ENCODE measurements at places on chromosomes 5 and 9. TPM values are rescaled to one million over a fixed set of nuclear protein-coding genes. Genes with fewer than 3 reads are reported as not detected.

Gene IER5L
- 1.2 TPM for total RNA-seq

Gene PCSK1
- not detected for total RNA-seq

Gene ALDOB
- not detected for total RNA-seq

Gene MSX2
- not detected for total RNA-seq

Gene ZNG1F
- total RNA-seq, result 16.0 TPM

Gene ST6GALNAC4
- 45.3 TPM for total RNA-seq

Gene SH3PXD2B
- total RNA-seq, result 0.84 TPM

Gene OR1L6
- not detected for total RNA-seq

Gene SAPCD2
- 15.2 TPM for total RNA-seq

Gene FGF10
- total RNA-seq, result not detected

Gene SV2C
- not detected for total RNA-seq

Gene GFI1B
- not detected for total RNA-seq

Gene GZMA
- total RNA-seq, result 0.66 TPM

Gene LSM11
- total RNA-seq, result 6.7 TPM

Measured in activated naive CD8-positive, alpha-beta T cell treated with anti-CD3 and anti-CD28 coated beads for 36 hours (primary cell).